ENCODE measurements at places on chromosomes 5 and 9. TPM values are rescaled to one million over a fixed set of nuclear protein-coding genes. Genes with fewer than 3 reads are reported as not detected.

- no peaks in the 10 kb centered on the region for H3K4me1 ChIP-seq
- H3K4me3 ChIP-seq, result no peak overlapping the region
- H3K36me3 ChIP-seq, result no peaks in the 10 kb centered on the region
- no peak overlapping the region for H3K27ac ChIP-seq
- H3K27me3 ChIP-seq, result no peaks in the 10 kb centered on the region
These were observed 134.5 kb downstream of the NFIB start for GRCh38 chr9:14179449-14179848.

GRCh38 chr9:123860603-123861002 is 69.3 kb downstream of the DENND1A start:
- no peak for DNase-seq
- no peak overlapping the region for H3K4me3 ChIP-seq
- peaks cover 3% of the 10 kb centered on the region for H3K36me3 ChIP-seq
- no peak overlapping the region for H3K27ac ChIP-seq
- peaks cover 2% of the 10 kb centered on the region for H3K4me1 ChIP-seq

DNA sequence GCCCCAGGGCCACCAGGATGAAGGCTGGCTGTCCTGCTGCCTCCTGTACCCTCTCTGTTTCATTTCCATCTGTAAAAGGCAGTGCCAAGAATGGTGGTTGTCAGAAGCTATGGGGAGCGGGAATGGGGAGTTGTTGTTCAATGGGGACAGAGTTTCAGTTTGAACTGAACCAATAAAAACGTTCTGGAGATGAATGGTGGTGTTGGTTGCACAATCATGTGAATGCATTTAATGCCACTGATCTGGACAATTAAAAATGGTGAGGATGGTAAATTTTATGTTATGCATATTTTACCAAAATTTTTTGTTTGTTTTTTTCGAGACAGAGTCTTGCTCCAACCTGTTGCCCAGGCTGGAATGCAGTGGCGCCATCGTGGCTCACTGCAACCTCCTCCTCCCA is 58.1 kb downstream of the PTPDC1 start:
- H3K4me3 ChIP-seq, result no peak overlapping the region
- H3K27me3 ChIP-seq, result peaks cover 6% of the 10 kb centered on the region
- H3K36me3 ChIP-seq, result no peaks in the 10 kb centered on the region
- no peak overlapping the region for H3K27ac ChIP-seq
- no peak for DNase-seq
- H3K4me1 ChIP-seq, result no peaks in the 10 kb centered on the region

DNA sequence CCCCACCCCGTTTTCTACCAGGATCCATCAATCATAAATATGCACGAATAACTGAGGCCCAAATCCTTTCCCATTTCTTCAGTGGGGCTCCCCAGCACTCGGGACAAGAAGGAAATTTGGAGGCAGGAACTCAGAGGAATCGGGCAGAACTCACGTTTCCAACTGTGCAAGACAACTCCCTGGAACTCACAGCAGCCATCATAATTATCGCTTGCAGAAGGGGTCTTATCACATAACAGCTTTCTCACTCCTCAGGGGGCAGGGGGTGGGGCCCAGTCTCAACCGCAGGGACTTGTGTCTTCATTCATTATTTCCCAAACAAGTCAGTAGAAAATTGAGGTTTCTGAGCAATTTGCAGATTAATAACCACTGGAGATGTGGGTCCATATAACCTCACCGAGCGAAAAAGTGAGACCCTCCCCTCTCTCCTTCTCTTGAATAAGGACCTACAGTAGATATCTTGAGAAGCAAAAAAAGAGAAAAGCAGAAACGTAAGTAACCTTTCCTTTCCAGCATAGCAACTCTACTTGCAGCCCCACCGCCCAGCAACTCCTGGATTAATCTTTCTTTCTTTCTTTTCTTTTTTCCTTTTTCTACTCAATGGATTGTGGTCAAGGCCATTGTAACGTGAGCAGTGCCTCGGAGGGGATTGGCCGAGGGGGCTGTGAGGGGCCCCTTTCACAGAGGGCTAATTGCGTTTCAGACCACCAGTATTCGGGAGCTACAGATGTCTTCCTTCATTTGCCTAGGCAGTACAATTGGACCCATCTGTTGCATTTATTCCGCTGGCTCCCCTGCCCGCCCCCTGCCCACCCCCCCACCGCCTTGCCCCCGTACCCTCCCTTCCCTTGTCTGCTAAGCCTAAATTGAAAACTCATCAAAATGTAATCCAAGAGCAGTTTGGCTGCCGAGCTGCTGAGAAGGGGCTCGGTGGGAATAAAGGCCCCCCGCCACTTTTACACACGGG is 24.7 kb upstream of the TIFAB start:
- peaks cover 53% of the 10 kb centered on the region for H3K27me3 ChIP-seq
- H3K4me3 ChIP-seq, result no peak overlapping the region
- H3K36me3 ChIP-seq, result no peaks in the 10 kb centered on the region
- no peak overlapping the region for H3K27ac ChIP-seq
- no peak for DNase-seq
- no peaks in the 10 kb centered on the region for H3K4me1 ChIP-seq

DNA sequence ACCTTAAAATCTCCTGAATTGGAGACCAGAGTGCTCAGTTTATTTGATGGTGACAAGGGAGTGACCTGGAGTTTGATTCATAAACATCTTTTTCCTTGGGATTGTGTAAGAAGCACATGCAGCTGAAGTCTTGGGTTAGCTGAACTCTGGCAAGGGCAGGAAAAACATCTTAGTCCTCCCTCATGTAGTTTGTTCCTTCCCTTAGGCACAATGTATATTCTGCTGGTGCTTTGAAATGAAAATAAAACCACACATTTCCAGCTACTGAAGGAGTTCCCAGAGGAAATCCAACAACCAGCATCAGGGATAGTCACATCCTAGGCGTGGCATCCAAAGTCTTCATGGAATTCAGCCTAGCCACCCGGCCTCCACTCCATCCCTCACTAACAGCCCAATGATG is 95.2 kb upstream of the PAPPA start:
- no peak overlapping the region for H3K4me3 ChIP-seq
- no peaks in the 10 kb centered on the region for H3K36me3 ChIP-seq
- H3K27me3 ChIP-seq, result no peaks in the 10 kb centered on the region
- H3K4me1 ChIP-seq, result no peaks in the 10 kb centered on the region
- H3K27ac ChIP-seq, result no peak overlapping the region
- DNase-seq, result no peak

Gene PRUNE2
- total RNA-seq, result 0.40 TPM

Gene TMEM215
- not detected for total RNA-seq

Gene VCAN
- 8.0 TPM for total RNA-seq

Gene FOXD4L4
- total RNA-seq, result 0.15 TPM

Gene XRCC4
- 2.9 TPM for total RNA-seq

Gene UBE2QL1
- total RNA-seq, result not detected

Gene MARCHF3
- total RNA-seq, result 8.4 TPM

Gene RGS7BP
- not detected for total RNA-seq
